ENCODE measurements at places on chromosomes 3 and 15. TPM values are rescaled to one million over a fixed set of nuclear protein-coding genes. Genes with fewer than 3 reads are reported as not detected.

GSK3B gene
- 138 TPM for total RNA-seq

MEF2A gene
- total RNA-seq: 49.5 TPM

DUT gene
- 34.3 TPM for total RNA-seq

C3orf22 gene
- total RNA-seq: not detected

C3orf52 gene
- total RNA-seq: 1.4 TPM

GTF2E1 gene
- 40.5 TPM for total RNA-seq

ANKRD28 gene
- 84.3 TPM for total RNA-seq

ERICH6 gene
- 0.69 TPM for total RNA-seq

CLDN18 gene
- not detected for total RNA-seq

CYP8B1 gene
- not detected for total RNA-seq

SCAANT1 gene
- total RNA-seq: not detected

MELTF gene
- total RNA-seq: 31.8 TPM

NXPE3 gene
- 29.1 TPM for total RNA-seq

CCR8 gene
- not detected for total RNA-seq

GPR87 gene
- not detected for total RNA-seq

SOX2 gene
- total RNA-seq: 23.5 TPM
